ENCODE measurements at places on chromosomes 7 and 10.

DNA sequence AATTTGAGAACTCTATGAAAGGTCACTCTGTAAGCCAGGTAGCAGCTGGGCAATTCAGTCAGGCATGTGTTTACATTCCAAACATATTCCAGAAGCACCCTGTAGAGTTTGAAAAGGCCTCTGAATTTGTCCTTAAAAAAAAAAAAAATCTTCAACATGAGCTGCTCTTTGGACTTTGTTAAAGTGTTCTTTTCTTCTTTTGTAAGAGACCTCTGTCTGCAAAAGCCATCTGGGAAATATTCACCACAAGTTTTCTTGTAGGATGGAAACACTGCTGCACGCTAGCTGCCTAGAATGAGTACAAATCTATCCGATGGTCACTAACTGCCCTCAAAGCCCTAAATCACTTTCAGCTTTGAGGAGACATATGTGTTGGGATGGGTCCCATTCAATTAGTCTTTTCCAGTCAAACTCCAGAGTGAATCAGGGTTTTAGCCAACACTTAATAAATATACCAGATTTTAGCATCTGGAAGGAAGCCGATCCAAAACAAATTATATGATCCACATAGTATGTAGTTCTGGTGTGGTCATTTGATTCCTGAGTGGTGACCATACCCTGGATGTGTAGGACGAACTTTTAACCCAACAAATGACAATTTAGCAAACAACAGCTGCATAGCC is 85.9 kb downstream of the CD36 start:
- no peak overlapping the region for H3K27ac ChIP-seq
- H3K4me1 ChIP-seq = peaks cover 24% of the 10 kb centered on the region
- H3K36me3 ChIP-seq = no peaks in the 10 kb centered on the region

- H3K4me1 ChIP-seq = peaks cover 47% of the 10 kb centered on the region
- H3K27me3 ChIP-seq = no peaks in the 10 kb centered on the region
- H3K27ac ChIP-seq = peak overlapping the region; percentile 24
- no peak overlapping the region for H3K4me3 ChIP-seq
- H3K36me3 ChIP-seq = no peaks in the 10 kb centered on the region
These were observed 77.5 kb downstream of the ARID5B start for GRCh38 chr10:61978965-61979364.

GRCh38 chr10:102016416-102016815 is 39.6 kb downstream of the ARMH3 start:
- H3K4me3 ChIP-seq = no peak overlapping the region
- no peaks in the 10 kb centered on the region for H3K27me3 ChIP-seq
- DNase-seq = no peak
- H3K4me1 ChIP-seq = no peaks in the 10 kb centered on the region

DNA sequence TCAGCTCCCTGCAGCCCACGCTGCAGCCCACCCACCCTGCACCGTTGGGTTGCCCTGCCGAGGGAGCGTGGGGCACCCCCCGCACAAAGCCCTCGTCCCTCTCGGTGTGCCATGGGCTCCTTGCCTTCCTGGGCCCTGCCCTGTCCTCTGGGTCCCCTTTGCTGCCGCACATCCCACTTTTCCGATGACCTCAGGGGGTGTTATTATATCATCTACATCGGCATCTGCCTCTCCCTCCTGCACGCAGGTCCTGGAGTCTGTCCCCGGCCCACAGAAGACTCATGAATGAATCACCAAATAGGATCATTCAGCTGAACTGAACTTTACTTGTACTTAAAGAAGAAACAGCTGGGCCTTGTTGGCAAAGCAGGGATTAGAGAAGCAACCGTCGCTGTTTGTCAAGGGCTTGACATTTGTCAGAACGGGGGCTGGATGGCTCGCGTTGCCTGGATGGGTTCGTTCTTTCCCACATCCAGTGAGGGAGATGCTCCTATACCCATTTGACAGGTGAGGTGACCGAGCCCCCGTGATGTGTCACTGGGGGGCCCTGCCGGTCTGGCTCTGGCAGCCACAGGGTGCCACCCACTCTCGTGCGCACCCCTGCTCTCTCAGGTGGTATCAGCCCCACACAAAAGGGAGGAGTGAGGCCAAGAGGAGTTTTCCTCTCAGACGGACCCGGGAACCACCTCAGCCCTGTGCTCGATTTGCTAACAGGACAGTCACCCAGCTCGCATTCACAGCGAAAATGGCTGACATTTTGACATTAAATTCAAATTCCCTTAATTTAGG is 58.6 kb upstream of the EBF3 start:
- H3K4me1 ChIP-seq = no peaks in the 10 kb centered on the region
- H3K4me3 ChIP-seq = no peak overlapping the region
- no peaks in the 10 kb centered on the region for H3K36me3 ChIP-seq

DNA sequence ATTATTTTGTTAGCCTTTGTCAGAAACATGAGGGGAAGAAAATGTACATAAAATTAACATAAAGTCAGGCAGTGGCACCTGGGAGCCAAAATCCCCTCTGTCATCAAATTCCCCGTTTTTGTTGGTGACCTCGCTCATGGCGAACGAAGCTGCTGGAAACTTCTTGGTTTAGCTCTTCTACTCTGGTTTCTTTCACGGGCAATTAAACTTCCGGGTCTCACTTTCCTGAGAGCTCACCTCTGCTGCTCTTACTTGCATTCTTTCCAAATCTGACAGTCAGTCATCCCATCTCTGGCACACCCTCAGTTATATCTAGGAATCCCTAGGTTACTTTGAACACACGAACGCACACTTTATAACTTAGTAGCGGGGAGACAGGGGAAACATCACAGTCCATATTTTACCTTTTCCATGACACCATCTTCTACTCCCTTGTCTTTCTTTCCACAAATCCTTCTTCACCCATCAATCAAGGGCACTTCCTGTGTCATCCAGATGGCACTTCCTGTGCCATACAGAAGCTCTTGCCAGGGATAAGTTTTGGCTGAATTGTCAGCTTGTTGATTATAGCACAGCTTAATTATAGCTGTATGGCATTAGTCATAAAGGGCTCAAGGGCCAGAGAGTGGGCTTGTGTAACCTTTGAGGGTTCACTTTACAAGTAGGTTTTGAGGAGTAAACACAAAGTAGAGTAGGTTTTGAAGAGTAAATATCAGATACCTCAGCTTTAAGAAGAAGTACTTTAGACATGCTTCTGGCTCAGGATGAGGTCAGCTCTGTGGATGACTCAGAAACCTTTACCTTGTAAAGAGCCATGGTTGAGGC is 105.1 kb downstream of the GATA3 start:
- H3K4me3 ChIP-seq = no peak overlapping the region
- DNase-seq = no peak
- H3K27me3 ChIP-seq = no peaks in the 10 kb centered on the region
- H3K4me1 ChIP-seq = no peaks in the 10 kb centered on the region

DNA sequence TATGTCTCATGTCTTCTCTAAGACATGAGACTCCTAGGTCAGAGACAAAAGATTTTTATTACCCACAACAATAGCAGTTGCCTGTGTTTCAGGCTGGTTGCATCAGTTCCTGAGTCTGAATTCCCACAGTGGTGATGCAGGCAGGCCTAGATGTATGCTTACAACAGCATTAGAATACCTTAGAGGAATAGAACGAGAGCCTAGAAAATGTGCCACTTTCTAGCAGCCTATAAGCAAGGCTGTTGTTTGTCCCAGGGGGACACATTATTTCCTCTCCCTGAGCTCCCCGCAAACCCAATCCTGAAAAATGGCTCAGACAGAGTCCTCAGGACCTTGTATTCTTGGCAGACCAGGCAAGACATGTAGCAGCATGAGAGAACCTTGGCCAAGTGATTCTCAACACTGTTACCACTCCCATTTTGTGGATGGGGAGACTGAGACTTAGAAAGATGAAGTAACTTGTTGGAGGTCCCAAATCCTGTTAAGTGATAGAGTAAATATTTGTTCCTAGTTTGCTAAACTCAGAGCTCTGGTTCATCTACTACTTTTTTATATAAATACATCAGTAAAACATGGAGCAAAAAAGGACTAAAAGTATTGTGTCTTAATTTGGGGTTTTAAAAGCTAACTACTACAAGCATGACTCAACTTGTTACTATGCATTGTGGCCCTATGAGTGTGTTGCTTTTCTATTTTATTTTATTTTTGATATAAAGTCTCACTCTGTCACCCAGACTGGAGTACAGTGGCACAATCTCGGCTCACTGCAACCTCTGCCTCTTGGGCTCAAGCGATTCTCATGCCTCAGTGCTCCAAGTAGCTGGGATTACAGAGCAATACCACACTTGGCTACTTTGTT is 14.2 kb downstream of the VTI1A start:
- no peak for DNase-seq
- H3K27ac ChIP-seq = no peak overlapping the region
- no peak overlapping the region for H3K4me3 ChIP-seq
- no peaks in the 10 kb centered on the region for H3K27me3 ChIP-seq
- no peaks in the 10 kb centered on the region for H3K4me1 ChIP-seq

DNA sequence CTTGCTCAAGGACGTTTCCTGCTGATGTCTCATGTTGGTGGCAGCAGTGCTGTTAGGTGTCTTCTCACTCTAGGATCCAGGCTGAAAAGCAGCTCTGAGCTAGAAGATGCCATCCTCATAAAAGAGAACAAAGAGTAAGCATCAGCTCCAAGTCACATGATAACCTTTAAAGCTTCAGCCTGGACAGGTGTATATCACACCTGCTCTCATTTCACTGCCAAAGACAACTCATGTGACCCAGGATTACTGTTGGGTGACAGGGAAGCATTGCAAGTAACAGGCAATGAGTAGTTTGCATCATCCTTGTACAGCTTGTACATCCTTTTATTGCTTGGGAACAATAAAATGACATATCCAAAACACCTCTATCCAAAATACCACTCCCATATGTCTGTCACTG is 423.4 kb upstream of the DPP6 start:
- H3K27ac ChIP-seq = no peak overlapping the region
- H3K36me3 ChIP-seq = no peaks in the 10 kb centered on the region
- no peak overlapping the region for H3K4me3 ChIP-seq
- H3K27me3 ChIP-seq = no peaks in the 10 kb centered on the region
- H3K4me1 ChIP-seq = no peaks in the 10 kb centered on the region
- no peak for DNase-seq

GRCh38 chr7:123367031-123367430 is 167.3 kb upstream of the SLC13A1 start:
- no peaks in the 10 kb centered on the region for H3K36me3 ChIP-seq
- H3K27me3 ChIP-seq = no peaks in the 10 kb centered on the region
- DNase-seq = no peak
- no peak overlapping the region for H3K27ac ChIP-seq
- H3K4me1 ChIP-seq = no peaks in the 10 kb centered on the region

GRCh38 chr10:12769323-12770044 is 232.0 kb downstream of the CCDC3 start:
- no peak overlapping the region for H3K4me3 ChIP-seq
- DNase-seq = no peak
- H3K36me3 ChIP-seq = no peaks in the 10 kb centered on the region

- H3K36me3 ChIP-seq = no peaks in the 10 kb centered on the region
- H3K27ac ChIP-seq = no peak overlapping the region
- H3K4me1 ChIP-seq = no peaks in the 10 kb centered on the region
These were observed 13.3 kb downstream of the SLC26A5 start for GRCh38 chr7:103432712-103433111.

DNA sequence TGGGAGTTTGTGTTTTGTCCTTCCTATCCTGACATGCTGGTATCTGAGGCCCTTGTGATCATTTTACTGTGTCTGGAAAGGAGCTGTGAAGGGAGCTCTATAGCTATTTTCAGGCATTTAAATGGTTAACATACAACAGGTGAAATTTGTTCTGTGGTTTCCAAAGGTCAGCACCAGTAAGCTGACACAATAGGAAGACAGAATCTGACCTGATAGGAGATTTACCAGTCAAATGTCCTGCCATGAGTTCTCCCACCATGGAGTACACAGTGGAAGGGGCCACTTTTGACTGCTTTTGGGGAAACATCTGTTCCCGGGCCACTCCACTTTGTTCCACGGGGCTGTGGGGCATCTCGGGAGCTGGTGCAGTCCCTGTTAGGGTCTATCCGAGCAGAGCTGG is 17.6 kb downstream of the FKBP6 start:
- no peak overlapping the region for H3K27ac ChIP-seq
- H3K4me1 ChIP-seq = peaks cover 13% of the 10 kb centered on the region
- no peaks in the 10 kb centered on the region for H3K27me3 ChIP-seq
- no peak for DNase-seq
- no peak overlapping the region for H3K4me3 ChIP-seq

DNA sequence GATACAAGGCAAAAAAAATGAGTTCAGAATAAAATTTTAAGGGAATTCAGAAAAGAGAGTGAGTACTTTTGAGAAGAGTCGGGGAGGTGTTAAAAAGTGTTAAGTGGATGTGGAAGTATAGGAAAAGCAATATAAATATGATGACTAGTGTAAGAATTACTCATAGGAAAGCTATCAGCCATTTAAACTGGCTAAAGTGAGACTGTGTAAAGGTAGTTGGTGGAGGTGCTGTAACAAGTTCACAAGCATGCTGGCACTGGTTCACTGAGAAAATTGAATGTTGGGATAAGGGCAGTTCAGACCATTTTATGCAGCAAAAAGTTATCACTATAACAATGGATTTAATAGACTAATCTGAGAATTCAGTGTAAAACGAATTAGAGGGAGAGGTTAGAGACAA is 179.0 kb upstream of the DKK1 start:
- DNase-seq = no peak
- H3K4me1 ChIP-seq = no peaks in the 10 kb centered on the region
- no peak overlapping the region for H3K27ac ChIP-seq
- H3K4me3 ChIP-seq = no peak overlapping the region

GRCh38 chr7:28754447-28754846 is 203.7 kb downstream of the TRIL start:
- peaks cover 4% of the 10 kb centered on the region for H3K36me3 ChIP-seq
- DNase-seq = no peak
- no peaks in the 10 kb centered on the region for H3K4me1 ChIP-seq
- no peaks in the 10 kb centered on the region for H3K27me3 ChIP-seq
- no peak overlapping the region for H3K27ac ChIP-seq

DNA sequence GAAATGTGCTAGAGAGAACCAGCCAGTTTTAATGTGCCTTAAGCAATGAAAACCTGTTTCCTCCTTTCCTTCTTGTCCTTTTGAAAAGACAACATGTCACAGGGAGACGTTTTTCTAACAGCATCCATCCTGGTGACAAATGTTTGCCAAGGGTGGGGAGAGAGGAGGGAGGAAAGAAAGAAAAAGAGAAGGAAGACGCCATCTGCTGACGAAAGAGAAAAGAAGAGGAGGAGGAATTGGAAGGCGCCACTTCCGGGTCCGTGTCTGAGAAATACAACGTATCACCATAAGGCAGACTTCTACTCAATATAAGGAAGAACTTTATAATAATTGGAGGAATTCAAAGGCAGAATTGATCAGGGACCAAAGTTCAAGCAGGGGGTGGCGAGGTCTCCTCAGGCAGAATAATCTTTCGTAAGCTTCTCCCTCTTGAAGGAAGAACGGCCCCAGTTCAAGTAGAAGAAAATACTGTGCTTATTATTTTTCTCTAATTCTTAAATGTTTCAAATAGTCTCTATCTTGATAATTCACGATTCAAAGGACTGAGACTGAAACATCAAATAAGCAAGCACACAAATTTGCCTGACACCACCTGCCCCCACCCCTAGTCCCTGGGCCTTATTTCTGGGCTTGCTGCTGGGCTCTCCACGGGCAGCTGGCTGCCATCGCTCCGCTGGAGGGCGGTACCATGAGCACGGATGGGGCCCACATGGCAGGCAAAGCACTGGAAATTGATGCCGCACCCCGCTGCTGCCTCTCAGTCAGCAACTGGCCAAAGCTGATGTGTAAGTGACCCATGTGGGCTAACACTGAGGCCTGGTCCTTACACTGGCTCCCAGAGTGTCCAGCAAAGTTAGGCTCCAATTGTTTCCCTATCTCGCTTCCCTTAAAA is 273.7 kb upstream of the KLF14 start:
- H3K4me3 ChIP-seq = no peak overlapping the region
- H3K4me1 ChIP-seq = peaks cover 65% of the 10 kb centered on the region
- no peaks in the 10 kb centered on the region for H3K27me3 ChIP-seq
- DNase-seq = no peak

- peaks cover 88% of the 10 kb centered on the region for H3K4me1 ChIP-seq
- peak overlapping the region; percentile 89 for H3K27ac ChIP-seq
- no peaks in the 10 kb centered on the region for H3K27me3 ChIP-seq
- peak overlapping the region; percentile 55 for H3K4me3 ChIP-seq
- peak; percentile 65 for DNase-seq
These were observed 53.5 kb upstream of the AGBL3 start for GRCh38 chr7:134932707-134933370.

All from thoracic aorta (tissue), 2 donors.